Large intestine (tissue), 12 donors: ENCODE measurements at places on chromosomes 7 and 10. TPM values are rescaled to one million over a fixed set of nuclear protein-coding genes. Genes with fewer than 3 reads are reported as not detected.

- no peak overlapping the region for H3K4me3 ChIP-seq
- no peaks in the 10 kb centered on the region for H3K4me1 ChIP-seq
- H3K27me3 ChIP-seq: no peaks in the 10 kb centered on the region
- no peak overlapping the region for H3K27ac ChIP-seq
- peak; percentile 48 for DNase-seq
These were observed 162.9 kb downstream of the ARL5B start for GRCh38 chr10:18822156-18822555.

DNA sequence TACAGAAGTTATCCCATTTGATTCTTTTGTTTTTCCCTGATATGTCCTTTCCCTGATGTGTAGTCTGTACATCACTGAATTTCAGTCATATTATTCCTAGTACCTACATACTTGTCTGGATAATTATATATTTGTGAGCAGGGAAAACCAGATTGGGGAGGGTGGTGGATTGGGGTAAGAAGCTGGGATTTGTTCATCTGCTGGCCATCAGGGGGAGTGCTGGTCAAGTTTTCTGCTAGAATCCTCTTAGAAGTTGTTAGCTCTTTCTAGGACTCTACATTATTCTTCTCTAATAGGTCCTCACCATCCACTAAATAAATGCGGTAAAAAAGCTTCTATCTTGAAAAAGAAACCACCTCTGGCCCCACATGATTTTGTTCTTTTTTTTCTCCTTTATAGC lies 232.7 kb upstream of the TAC1 start:
- no peaks in the 10 kb centered on the region for H3K4me1 ChIP-seq
- H3K4me3 ChIP-seq: no peak overlapping the region
- H3K27ac ChIP-seq: no peak overlapping the region
- H3K27me3 ChIP-seq: no peaks in the 10 kb centered on the region
- no peaks in the 10 kb centered on the region for H3K36me3 ChIP-seq

DNA sequence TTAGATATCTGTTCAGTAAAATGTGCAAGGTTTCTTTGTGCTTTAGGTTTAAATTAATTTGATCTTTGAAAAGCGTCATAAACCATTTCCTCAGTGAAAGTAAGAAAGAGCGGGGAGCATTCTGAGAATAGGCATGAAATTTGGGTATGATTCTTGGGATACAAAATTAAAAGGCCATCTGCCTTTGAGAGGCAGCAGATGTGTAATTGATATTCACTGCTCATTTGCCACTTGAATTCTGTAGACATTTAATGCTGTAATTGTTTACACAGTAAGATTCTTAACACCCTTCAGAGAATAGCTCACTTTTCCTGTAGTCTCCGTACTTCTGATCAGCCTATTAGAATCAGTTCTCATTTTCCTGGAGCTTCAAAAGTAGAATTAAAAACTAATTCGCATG lies 18.7 kb downstream of the FRMD4A start:
- no peak overlapping the region for H3K4me3 ChIP-seq
- H3K27ac ChIP-seq: no peak overlapping the region
- H3K27me3 ChIP-seq: no peaks in the 10 kb centered on the region
- H3K36me3 ChIP-seq: no peaks in the 10 kb centered on the region

- DNase-seq: no peak
- H3K27ac ChIP-seq: no peak overlapping the region
- no peak overlapping the region for H3K4me3 ChIP-seq
These were observed 94.1 kb downstream of the HBP1 start for GRCh38 chr7:107262857-107263256.

DNA sequence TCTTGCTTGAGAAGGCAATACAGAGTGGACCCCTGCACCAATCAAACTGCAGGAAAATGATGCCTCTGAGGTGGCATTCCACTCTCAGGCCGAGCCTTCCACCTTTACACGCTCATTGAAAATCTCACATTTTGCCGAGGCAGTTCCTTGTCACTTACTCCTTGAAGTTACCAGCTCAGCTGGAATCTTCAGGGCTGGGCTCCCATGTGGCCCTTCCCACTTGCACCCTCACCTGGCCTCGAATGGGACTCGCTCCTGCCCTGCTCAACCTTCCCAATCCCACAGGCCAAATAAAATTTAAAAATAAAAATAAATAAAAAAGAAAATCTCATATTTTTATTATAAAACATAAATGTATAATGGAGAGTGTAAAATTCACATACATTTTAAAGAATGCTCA lies 790.7 kb upstream of the COBL start:
- no peak overlapping the region for H3K27ac ChIP-seq
- H3K4me1 ChIP-seq: no peaks in the 10 kb centered on the region
- H3K4me3 ChIP-seq: no peak overlapping the region

- H3K27me3 ChIP-seq: no peaks in the 10 kb centered on the region
- H3K4me3 ChIP-seq: no peak overlapping the region
- H3K27ac ChIP-seq: no peak overlapping the region
- no peaks in the 10 kb centered on the region for H3K36me3 ChIP-seq
- H3K4me1 ChIP-seq: no peaks in the 10 kb centered on the region
- DNase-seq: no peak
These were observed 464.3 kb upstream of the ADARB2 start for GRCh38 chr10:2201534-2202099.

- no peak overlapping the region for H3K4me3 ChIP-seq
- no peaks in the 10 kb centered on the region for H3K36me3 ChIP-seq
- no peaks in the 10 kb centered on the region for H3K27me3 ChIP-seq
These were observed 41.6 kb downstream of the NEBL start for GRCh38 chr10:20855398-20856038.

- DNase-seq: no peak
- peaks cover 40% of the 10 kb centered on the region for H3K27me3 ChIP-seq
- H3K4me3 ChIP-seq: peak overlapping the region; percentile 32
These were observed 927 bp upstream of the ALOX5 start for GRCh38 chr10:45373003-45373575.

DNA sequence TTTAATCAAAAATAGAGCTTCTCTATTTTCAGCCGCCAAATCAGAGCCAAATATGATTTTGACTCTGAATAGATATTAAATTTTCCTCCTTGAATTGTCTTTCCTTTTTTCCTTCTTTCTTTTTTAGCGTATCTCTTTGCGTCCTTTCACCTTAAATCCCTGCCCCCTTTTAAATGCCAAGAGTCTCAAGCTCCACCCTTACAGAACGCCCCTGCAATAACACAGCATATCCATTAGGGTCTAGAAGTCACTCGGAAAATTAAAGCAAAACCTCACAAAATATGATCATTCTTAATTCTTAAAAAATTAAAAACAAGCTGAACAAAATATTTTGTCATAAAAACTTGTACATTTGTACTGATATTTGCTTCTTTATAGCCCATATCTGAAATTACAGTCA lies 51.3 kb upstream of the GRM8 start:
- no peak for DNase-seq
- no peaks in the 10 kb centered on the region for H3K27me3 ChIP-seq
- no peaks in the 10 kb centered on the region for H3K4me1 ChIP-seq
- no peak overlapping the region for H3K27ac ChIP-seq
- no peaks in the 10 kb centered on the region for H3K36me3 ChIP-seq
- H3K4me3 ChIP-seq: no peak overlapping the region

DNA sequence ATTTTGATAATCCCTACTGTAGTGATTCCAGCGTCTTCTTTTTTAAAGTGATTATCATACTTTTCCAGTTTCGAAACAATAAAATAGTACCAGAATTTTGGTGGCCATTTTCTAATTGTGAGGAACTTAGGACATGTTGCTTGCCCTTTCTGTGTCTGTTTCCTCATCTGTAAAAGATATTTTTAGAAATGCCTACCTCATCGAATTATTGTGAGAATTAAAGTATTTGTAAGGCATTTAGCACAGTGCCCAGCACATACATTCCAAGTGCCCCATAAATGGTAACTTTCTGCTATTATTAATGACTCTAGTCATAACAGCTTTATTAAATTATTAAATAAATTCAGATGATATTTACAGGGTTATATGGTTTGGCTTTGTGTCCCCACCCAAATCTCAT lies 3.7 kb downstream of the CFAP69 start:
- no peaks in the 10 kb centered on the region for H3K27me3 ChIP-seq
- H3K27ac ChIP-seq: no peak overlapping the region
- H3K36me3 ChIP-seq: no peaks in the 10 kb centered on the region
- peaks cover 8% of the 10 kb centered on the region for H3K4me1 ChIP-seq
- no peak overlapping the region for H3K4me3 ChIP-seq
- DNase-seq: no peak

DNA sequence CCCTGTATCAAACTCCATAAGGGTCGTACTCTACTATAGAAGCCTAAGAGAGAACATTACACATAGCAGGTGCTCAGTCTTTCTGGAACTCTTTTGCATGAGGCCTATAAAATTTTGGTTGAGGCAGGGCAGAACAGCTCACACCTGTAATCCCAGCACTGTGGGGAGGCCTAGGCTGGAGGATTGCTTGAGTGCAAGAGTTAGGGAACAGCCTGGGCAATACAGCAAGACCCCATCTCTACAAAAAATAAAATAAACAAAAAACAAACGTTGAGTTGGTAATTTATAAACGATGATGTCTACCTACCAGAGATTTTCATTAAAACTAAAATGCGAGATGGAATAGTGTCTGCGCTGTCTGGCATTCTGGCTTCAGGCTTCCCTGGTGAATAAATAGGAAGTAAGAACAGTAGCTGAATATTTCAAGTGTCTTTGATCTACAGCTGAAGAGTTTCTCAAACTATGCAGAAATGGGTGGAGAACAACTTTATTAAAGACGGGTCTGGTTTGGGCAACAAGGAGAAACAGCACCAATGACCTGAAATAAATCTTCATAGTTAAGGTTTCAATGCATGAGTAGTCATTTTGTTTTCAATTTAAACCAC lies 774 bp downstream of the PON2 start:
- H3K4me1 ChIP-seq: peaks cover 39% of the 10 kb centered on the region
- H3K4me3 ChIP-seq: peak overlapping the region; percentile 68
- H3K27me3 ChIP-seq: no peaks in the 10 kb centered on the region
- H3K27ac ChIP-seq: peak overlapping the region; percentile 97

GRCh38 chr7:132412435-132412834 lies 163.8 kb downstream of the PLXNA4 start:
- peaks cover 10% of the 10 kb centered on the region for H3K4me1 ChIP-seq
- no peaks in the 10 kb centered on the region for H3K36me3 ChIP-seq
- no peaks in the 10 kb centered on the region for H3K27me3 ChIP-seq

GRCh38 chr10:6074489-6075301 lies 12.5 kb upstream of the IL2RA start:
- DNase-seq: no peak
- peaks cover 8% of the 10 kb centered on the region for H3K27me3 ChIP-seq
- H3K4me1 ChIP-seq: no peaks in the 10 kb centered on the region
- no peak overlapping the region for H3K27ac ChIP-seq

DNA sequence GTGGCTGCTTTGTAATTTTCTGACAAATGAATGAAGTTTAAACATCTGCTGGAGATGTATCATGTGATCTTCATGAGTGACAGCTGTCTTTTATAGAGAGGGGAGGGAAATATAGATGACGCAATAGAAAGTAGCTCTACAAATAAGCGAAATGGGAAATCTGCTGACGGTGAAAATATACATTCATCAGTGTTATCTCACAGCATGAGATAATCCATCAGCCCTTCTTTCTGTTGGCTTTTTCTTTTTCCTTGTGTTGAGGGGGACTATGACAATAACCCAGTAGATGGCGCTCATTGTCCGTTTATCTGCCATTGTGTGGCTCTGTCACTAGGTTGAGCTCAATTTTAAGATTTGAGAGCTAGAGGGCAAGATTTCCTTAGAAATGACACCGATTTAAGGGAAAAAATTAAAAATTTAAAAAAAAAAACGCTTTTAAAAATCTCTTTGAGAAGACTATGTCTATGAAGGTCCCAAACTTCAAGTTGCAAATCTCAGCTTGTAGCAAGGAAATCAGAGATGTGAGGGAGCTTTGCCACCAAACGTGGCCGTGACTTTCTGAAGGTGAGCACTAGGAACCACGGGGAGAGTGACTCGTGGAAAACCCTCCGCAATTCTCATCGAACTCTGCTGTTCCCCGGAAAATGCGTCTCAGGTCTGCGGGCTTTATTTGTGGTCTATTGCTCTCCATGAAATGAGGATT lies 114.6 kb upstream of the SFMBT2 start:
- H3K4me3 ChIP-seq: no peak overlapping the region
- DNase-seq: peak; percentile 56
- H3K36me3 ChIP-seq: no peaks in the 10 kb centered on the region
- peaks cover 3% of the 10 kb centered on the region for H3K27me3 ChIP-seq

GRCh38 chr7:157335991-157336382 lies 817 bp upstream of the DNAJB6 start:
- H3K36me3 ChIP-seq: no peaks in the 10 kb centered on the region
- H3K4me1 ChIP-seq: peaks cover 14% of the 10 kb centered on the region
- H3K27me3 ChIP-seq: peaks cover 16% of the 10 kb centered on the region
- H3K27ac ChIP-seq: peak overlapping the region; percentile 86
- DNase-seq: no peak
- H3K4me3 ChIP-seq: peak overlapping the region; percentile 63

GRCh38 chr10:98296524-98296923 lies 28.5 kb upstream of the LOXL4 start:
- no peak overlapping the region for H3K4me3 ChIP-seq
- no peaks in the 10 kb centered on the region for H3K36me3 ChIP-seq
- peaks cover 21% of the 10 kb centered on the region for H3K27me3 ChIP-seq
- no peak overlapping the region for H3K27ac ChIP-seq
- no peaks in the 10 kb centered on the region for H3K4me1 ChIP-seq

GRCh38 chr10:133110133-133110532 lies 22.4 kb downstream of the ADGRA1 start:
- peaks cover 4% of the 10 kb centered on the region for H3K27me3 ChIP-seq

- H3K27me3 ChIP-seq: no peaks in the 10 kb centered on the region
- DNase-seq: peak; percentile 69
- peaks cover 20% of the 10 kb centered on the region for H3K4me1 ChIP-seq
- no peaks in the 10 kb centered on the region for H3K36me3 ChIP-seq
These were observed 59.5 kb upstream of the NPTX2 start for GRCh38 chr7:98557538-98558031.

DNA sequence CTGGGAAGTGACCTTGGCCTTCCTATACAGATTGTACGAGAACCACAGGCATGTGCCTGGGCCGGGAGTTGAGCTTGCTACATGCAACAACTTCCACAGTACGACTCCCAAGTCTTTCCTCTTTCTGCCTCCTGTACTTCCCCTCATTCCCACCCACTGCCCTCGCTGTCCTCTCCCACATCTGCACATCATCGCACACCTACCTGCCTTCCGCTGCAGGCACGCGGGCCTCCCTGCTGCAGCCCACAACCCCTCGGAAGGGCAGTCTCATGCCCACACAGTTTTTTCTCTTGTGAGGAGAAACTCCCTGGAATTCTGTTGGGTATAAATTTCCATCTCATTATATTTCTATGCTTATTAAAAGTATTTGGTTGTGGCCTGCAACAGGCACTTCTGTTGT lies 117.2 kb downstream of the ACTR3B start:
- H3K27me3 ChIP-seq: no peaks in the 10 kb centered on the region
- no peak overlapping the region for H3K4me3 ChIP-seq
- H3K4me1 ChIP-seq: no peaks in the 10 kb centered on the region
- no peak overlapping the region for H3K27ac ChIP-seq
- no peaks in the 10 kb centered on the region for H3K36me3 ChIP-seq

- no peaks in the 10 kb centered on the region for H3K27me3 ChIP-seq
- H3K36me3 ChIP-seq: peaks cover 47% of the 10 kb centered on the region
- H3K4me3 ChIP-seq: no peak overlapping the region
These were observed 338.9 kb upstream of the GALNT17 start for GRCh38 chr7:70793060-70793459.

- peaks cover 56% of the 10 kb centered on the region for H3K4me1 ChIP-seq
- H3K36me3 ChIP-seq: peaks cover 18% of the 10 kb centered on the region
- no peak overlapping the region for H3K4me3 ChIP-seq
These were observed 59.6 kb downstream of the SH3PXD2A start for GRCh38 chr10:103795634-103796270.

Gene NPFFR1
- 0.31 TPM for polyA plus RNA-seq

Gene PCBD1
- polyA plus RNA-seq: 154 TPM

Gene CYP2C19
- 26.9 TPM for polyA plus RNA-seq

Gene ICA1
- 51.6 TPM for polyA plus RNA-seq

Gene GRM8
- 0.04 TPM for polyA plus RNA-seq

Gene KAT6B
- polyA plus RNA-seq: 16.4 TPM

Gene RBP3
- polyA plus RNA-seq: 0.06 TPM

Gene PPP1R9A
- polyA plus RNA-seq: 16.7 TPM

Gene CDC14C
- 0.06 TPM for polyA plus RNA-seq

Gene NDUFB8
- polyA plus RNA-seq: 206 TPM

Gene ENTPD1
- polyA plus RNA-seq: 21.3 TPM
